ENCODE measurements at places on chromosomes 3 and 15.

GRCh38 chr15:69780981-69781380 lies 316.7 kb downstream of the TLE3 start:
- no peak for DNase-seq

DNA sequence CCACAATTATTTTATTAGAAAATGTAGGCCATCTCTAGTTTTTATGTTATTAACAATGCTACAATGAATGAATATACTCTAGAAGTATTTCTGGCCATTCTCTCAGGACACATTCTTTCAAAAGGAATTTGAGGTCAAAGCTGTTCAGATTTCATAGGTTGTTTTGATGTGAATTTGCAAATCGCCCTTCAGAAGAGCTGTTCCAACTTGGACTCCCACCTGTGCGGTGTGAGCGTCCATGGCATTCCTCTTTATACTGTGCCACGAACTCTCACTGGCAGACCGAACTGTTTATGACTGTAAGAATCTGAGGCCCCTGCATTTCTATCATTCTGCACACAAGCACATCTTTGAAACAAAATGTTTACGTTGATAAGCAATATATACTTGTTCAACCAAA lies 18.6 kb upstream of the SLC24A5 start:
- DNase-seq: no peak

- DNase-seq: no peak
Measured at GRCh38 chr3:139122221-139122581, 77.5 kb upstream of the PRR23C start.

DNA sequence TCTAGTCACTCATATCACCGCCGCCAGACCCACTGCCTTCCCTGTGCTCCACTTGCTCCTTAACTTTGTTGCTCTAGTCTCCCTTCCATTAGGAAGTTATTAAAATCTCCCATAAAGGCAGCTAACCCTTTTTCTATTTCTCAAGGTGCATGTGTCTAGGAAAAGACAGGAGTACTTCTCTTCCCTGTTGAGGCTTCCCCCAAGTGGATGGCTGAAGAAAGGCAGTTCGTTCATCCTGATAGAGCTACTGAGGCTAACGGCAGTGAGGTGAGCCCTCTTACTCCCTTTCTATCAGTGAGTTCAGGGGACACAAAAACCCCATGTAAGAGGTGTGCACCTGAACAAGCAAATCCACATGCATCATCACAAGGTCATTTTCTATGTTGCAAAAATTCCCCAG lies 397.8 kb downstream of the IGSF11 start:
- DNase-seq: no peak

DNA sequence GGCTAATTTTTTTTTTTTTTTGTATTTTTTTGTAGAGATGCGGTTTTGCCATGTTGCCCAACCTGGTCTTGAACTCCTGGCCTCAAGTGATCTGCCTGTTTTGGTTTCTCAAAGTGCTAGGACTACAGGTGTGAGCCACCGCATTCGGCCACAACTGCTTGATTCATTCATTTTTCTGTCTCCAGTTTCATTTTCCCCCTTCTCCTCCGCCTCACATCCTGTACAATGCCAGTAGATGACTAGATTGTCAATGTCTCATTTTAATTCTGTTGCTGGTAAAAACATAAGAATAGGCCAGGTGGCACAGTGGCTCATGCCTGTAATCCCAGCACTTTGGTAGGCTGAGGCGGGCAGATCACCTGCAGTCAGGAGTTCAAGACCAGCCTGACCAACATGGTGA lies 12.0 kb upstream of the ZNF592 start:
- no peak for DNase-seq

GRCh38 chr3:168251371-168251770 lies 155.6 kb upstream of the GOLIM4 start:
- DNase-seq: no peak

DNA sequence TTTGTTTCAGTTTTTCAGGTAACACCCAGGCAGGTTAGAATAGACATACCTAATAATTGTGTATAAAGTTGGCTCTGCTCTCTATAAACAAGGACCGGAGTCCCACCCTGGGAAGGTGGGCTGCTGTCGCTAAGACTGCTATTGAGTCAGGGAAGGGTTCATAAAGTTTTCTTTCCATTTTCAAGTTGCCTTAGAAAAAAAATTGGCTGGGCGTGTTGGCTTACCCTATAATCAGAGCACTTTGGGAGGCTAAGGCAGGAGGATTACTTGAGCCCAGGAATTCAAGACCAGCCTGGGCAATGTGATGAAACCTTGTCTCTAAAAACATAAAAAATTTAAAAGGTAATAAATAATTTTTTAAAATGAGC lies 11.3 kb upstream of the PIAS1 start:
- no peak for DNase-seq

GRCh38 chr3:11331101-11331500 lies 58.9 kb downstream of the ATG7 start:
- DNase-seq: no peak

DNA sequence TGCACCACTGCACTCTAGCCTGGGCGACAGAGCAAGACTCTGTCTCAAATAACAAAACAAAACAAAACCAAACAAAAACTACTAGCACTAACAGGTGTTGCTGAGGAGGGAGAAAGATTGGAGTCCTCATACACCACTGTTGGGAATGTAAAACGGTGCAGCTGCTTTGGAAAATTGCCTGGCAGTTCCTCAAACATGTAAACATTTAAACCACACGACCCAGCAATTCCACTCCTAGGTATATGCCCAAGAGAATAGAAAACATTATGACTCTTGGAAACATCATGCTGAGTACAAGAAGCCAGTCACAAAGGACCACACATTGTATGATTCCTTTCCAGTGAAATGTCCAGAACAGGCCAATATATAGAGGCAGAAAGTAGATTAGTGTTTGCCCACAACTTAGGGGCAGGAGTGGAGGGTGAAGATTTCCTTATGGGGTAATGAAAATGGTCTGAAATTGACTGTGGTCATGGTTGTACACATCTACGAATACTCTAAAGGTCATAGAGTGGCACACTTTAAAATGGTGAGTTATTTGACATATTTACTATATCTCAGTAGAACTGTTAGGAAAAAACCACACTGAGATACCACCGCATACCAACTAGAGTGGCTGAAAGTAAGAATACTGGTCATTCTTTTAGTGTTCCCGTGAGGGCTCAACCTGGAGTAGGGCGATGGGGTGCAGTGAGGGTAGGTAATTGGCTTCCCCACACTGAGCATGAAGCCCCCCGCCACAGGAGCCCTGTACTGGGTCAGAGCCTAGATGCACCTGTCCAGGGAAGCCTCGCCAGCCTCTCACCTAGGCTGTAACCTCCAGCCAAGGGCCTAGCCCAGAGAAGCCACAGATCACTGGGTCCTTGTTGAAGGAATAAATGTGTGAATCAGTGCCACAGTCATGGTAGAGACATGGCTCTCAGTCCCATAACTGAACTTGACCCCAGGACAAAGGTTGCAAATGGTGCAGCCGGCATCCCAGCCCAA lies 131.1 kb downstream of the NUP210 start:
- DNase-seq: no peak

GRCh38 chr3:132368962-132369361 lies 48.3 kb upstream of the DNAJC13 start:
- DNase-seq: no peak

DNA sequence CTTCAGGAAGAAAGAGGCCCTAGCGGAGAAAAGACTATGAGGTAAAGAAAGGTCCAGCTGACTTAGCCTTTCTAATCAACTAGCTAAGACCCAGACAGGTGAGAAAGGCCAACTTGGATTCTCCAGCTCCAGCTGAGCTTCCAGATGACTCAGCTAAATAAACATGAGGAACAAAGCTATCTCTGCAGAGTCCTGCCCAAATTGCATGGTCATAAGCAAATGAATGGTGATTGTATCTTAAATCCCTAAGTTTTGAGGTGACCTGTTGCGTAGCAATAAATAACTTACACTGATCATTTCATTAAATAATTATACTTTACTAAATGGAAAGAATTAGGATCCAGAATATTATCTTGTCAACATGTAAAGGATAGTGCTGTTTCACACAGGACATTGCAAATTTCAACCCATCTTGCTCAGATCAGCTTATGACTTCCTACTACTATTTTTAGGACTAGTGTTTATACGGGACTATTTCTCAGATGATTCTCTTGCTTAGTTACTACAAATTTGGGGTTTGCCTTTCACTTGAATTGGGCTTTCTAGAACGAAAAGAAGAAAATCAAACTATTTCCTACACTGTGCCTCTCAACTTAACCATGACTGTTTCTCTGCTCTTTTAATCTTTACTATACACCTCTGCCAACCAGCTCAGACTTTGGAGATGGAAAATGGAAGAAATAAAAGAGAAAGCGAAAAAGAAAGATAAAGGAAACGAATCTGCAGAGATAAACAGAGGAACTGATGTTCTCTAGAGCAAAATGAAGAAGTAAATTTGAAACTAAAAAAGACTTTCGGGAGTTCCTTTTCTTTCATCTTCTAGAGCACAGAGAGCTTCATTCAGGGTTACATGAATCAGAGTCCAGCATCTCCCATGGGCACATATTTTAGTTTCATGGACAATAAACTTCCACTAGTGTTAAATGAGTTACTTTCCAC lies 6.6 kb upstream of the ADGRG7 start:
- no peak for DNase-seq

DNA sequence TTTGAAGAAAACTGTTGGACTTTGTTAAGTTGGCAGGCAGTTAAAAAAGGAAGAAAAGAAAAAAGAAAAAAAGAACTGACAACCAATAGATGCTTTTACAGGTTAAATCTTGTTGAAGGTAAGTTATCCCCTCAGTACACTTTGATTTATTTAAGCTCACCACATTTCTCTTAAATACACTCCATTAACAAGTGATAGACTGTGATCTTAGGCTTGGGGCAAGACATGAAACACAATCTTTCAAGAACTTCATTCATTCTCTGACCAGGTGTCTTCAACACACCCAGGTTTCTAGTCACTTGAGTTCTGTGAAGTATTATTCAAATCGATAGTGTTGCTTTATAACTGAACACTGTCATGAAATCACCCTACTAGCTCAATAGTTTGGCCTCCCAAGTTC lies 751.9 kb downstream of the ROBO1 start:
- no peak for DNase-seq

- no peak for DNase-seq
Measured at GRCh38 chr15:84844964-84845363, 27.8 kb downstream of the ALPK3 start.

DNA sequence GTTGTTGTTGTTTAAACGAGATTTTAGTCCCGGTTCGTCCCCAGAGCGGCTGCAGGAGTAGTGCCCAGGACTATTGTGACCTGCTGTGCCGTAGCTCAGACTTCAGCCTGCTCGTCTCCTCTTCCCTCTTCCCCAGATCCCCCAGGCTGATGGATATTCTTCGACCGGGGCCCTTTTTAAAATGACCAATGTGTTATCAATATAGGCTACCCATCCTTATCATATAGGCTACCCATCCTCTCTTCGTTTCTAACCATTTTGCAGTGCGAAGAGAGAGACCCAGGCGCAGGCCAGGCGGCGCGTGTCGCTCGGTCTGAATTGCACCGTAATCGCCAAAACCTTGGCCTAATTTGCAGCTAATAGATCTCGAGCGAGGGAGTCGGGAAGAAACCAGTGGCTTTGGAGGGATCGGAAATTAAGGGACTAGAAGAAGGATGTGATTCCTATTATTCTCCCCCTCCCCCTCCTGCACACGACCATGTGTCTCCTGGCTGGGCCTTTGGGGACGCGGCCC lies 23.0 kb downstream of the NR2F2 start:
- no peak for DNase-seq

- DNase-seq: peak; percentile 75
Measured at GRCh38 chr3:169542331-169542751, 121.2 kb downstream of the MECOM start.

GRCh38 chr3:176190755-176191154 lies 1006.5 kb downstream of the TBL1XR1 start:
- no peak for DNase-seq

GRCh38 chr15:61144055-61144454 lies 85.0 kb downstream of the RORA start:
- DNase-seq: no peak

GRCh38 chr3:28934126-28934813 lies 346.6 kb upstream of the RBMS3 start:
- no peak for DNase-seq

DNA sequence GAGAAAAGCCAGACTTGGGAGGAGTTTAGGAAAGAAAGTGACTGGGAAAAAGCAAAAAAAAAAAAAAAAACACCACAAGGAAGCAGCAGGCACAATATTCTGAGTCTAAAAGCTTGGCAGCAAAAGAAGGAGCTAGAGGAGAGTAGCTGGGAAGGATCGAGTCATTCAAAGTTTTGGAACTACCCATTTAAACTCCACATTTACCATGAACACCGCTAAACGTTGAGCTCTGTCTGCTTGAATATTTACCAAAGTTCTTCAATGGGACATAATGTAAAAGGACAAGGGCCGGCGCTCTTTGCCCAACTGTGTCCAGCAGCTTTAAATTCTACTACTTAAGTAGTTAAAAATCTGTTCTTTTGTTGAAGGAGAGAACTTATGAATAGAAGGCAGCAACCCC lies 481.9 kb downstream of the FOXP1 start:
- DNase-seq: no peak

- no peak for DNase-seq
Measured at GRCh38 chr3:39098473-39099000, 8.9 kb downstream of the GORASP1 start.

DNA sequence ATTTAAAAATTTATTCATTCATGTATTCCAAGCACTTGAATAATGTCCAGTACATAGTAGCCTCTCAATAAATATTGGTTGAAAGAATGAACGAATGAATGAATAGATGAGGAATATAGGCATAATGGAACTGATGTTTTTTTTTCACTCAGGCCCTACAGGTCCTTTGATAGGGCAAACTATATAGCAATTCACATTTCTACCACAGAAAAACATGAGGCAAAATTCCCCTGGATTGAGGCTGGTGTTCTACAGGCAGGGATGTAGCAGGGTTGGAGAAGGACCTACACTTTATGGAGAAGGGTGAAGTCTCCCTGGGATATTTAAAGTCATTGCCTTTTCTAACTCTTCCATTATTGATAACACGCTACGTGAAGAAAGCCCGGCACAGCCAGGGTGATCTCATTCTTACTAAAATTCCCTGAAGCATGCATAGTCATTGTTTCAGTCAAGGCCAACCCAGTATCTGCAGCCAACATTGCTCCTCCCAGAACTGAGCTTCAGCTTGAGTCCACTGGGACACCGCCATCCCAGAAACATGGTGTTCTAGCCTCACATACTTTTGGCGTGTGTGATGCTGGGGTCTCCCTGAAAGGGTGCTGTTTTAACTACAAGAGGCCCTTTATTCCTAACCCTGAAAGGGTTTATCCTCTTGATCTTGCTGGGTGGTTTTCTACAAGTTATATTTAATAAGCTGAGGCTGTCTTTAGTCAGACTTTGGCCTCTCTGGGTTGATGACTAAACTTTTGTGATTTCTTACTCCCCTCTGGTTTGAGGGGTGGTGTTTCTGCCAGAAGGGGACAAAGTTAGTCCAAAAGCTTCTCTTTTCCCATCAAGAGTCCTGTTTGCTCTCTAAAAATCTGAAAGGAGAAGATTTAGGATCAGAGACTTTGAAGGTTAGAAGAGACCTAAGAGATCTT lies 25.9 kb upstream of the FBN1 start:
- DNase-seq: no peak

All from right lung (tissue), 10 donors.